ENCODE measurements at places on chromosomes 6 and 20.

DNA sequence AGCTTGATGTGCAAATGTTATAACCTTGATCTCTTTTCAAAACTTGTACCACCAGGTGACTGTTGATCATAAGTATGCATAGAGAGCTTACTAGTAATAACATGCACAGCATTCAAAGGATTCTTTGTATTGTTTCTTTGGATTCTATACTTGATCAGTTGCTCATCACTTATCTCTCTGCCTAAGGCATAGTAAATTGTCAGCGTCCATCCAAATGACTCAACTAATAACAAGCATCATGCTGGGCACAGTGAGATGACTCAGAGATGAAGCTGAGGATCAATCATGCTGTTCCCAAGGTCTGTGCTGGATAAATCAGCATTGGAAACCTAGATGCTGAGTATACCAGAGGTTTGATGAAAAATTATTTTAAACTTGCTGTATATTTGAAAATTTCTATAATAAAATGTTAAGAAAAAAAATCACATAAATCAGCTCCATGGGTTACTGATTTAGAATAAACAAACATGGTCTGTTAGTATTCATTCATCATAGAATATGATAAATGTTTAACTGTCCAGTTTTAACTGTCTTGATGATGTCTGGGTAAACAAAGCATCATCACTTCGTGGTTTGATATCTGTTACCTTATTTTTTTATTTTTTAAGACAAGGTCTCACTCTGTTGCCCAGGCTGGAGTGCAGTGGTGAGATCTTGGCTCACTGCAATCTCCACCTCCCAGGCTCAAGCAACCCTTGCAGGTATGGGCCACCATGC is 45.6 kb upstream of the SGK1 start:
- no peak for DNase-seq

GRCh38 chr6:21085643-21086042 is 507.9 kb upstream of the SOX4 start:
- DNase-seq, result no peak

- DNase-seq, result peak; percentile 35
Measured at GRCh38 chr6:93624408-93624807, 205.0 kb upstream of the EPHA7 start.

GRCh38 chr6:36724514-36725390 is 27.1 kb downstream of the RAB44 start:
- DNase-seq, result peak; percentile 9

GRCh38 chr6:43705996-43706395 is 18.4 kb upstream of the MRPS18A start:
- DNase-seq, result no peak

DNA sequence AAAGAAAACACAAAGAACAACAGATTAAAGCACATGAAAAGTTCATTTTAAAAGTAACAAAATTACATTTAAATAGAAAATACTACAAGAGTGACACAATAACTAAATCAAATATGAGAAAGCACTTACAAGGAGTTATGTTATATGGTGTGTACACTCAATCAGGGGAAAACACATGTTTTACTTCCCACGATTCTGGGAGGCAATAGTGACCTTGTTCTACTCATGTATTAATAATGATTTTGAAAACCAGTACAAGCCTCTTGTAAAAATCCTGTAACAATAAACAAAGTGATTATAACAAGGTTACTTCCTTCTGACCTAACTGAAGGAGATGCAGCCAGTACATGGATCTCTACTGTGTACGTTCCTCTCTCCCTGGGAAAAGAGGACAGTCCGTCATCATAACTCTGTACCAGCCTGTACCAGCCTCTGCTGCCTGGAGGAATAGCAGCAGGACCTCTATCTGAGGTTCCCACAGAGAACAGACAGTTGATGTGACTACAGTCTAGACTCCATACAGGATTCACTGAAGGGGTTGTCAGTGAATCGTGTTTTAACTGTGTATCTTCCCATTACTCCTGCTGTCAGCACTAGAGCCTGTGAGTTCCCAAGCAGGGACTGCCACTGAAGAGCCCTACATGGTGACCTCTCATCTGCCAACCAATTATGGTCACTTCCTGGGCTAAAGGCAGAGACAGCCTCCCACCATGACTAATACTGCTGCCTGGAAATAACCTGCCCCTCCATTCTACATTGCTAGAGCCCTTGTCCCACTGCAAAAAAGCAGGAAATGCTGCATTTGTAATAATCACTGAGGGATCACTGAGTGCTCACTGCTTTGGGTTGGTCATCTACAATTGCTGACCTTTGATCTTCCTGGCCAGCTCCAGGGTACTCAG is 149.7 kb downstream of the KIF16B start:
- no peak for DNase-seq

DNA sequence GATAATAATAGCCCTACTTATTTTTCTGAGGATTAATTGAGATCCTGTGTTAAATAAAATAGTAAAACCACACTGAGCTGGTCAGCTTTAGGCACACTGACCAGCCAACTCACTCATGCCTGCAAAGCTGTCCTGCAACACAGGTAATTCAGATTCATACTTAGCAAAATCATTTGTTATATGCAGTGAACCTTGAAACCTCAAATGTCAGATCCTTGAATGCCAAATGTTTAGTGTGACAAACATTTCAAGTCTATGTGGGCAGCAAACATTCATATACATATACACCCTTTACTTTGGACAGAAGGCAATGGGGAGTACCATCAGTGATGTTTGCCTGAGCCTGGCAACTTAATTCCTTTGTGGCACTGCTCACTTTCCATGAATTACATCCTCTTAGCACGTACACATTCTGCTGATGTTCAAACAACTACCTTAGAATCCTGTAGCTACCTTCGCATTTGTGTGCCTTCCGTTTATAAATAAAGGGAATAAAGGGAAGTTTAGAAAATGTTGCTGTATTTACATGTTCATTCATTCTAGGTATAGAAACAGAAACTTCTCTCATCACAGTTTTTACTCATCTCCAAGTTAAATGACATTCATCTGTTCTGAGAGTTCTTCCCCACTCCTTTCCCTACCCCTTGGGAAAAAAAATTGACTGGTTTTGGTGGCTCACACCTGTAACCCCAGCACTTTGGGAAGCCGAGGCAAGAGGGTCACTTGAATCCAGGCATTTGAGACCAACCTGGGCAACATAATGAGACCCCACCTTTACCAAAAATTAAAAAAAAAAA is 140.8 kb downstream of the ZFAND3 start:
- DNase-seq, result no peak

GRCh38 chr6:144264270-144265060 is 20.7 kb upstream of the UTRN start:
- no peak for DNase-seq

DNA sequence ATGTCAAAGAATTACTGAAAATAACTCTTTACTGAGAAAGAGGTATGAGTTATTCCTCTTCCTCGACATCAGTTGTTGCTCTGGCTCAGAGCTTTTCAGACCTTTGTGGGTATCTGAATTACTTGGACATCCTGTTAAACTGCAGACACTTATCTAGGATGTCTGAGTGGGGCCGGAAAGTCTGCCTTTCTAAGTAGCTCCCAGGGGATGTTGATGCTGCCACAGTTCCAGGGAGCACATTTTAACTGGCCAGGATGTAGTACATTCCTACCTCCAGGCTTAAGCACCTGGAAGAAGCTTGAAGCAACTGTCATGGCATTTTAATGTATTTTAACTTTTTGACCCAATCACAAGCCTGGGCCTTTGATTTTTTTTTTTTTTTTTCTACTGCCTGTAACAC is 265.8 kb upstream of the PLCB4 start:
- no peak for DNase-seq

GRCh38 chr6:26355366-26355765 is 9.6 kb upstream of the BTN3A2 start:
- no peak for DNase-seq
